ENCODE measurements at places on chromosomes 5 and 9.

DNA sequence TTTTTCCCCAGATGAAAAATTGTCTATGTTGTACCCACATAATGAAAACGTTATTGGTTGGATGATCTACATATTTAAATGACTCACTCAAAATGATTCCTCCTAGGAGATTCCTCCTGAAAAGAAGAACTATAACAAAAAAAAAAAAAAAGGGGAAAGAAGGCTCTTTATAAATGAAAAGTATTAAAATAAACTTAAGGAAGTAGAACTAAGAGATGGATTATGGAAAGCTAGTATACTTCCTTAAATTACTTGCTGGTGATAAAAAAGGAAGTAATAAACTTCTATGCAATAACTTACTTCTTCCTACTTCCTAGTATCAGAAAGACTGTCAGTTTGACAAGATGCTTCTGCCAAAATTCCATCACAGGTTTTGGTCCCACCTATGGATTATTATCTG lies 1087.7 kb downstream of the CDH12 start:
- H3K4me1 ChIP-seq, result no peaks in the 10 kb centered on the region

- no peaks in the 10 kb centered on the region for H3K36me3 ChIP-seq
- H3K27ac ChIP-seq, result no peak overlapping the region
- DNase-seq, result no peak
- no peaks in the 10 kb centered on the region for H3K4me1 ChIP-seq
- no peak overlapping the region for H3K4me3 ChIP-seq
- H3K27me3 ChIP-seq, result no peaks in the 10 kb centered on the region
Observed at GRCh38 chr5:167642779-167643517, 648.5 kb upstream of the WWC1 start.

DNA sequence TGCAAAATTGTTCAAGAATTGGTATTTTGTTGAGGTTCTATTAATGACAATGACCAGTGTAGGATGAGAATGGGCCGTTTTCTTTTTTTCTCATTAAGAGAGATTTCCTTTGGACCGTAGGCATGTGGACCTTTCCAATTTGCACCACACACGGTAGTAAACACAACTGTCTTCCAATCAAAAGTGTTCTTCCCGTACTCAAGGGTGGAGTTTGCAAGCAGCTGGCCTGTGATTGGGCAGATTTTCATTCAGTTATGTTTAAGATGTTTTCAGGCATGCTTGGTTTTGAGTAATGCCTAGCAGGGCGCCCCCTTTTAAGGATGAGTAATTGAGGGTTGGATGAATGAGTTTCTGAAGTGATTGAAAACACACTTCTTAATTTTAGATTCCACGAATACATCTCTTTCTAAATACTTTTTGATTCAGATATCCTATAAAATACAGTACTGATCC lies 2.5 kb downstream of the KDM3B start:
- DNase-seq, result no peak
- H3K27ac ChIP-seq, result no peak overlapping the region
- no peaks in the 10 kb centered on the region for H3K27me3 ChIP-seq

DNA sequence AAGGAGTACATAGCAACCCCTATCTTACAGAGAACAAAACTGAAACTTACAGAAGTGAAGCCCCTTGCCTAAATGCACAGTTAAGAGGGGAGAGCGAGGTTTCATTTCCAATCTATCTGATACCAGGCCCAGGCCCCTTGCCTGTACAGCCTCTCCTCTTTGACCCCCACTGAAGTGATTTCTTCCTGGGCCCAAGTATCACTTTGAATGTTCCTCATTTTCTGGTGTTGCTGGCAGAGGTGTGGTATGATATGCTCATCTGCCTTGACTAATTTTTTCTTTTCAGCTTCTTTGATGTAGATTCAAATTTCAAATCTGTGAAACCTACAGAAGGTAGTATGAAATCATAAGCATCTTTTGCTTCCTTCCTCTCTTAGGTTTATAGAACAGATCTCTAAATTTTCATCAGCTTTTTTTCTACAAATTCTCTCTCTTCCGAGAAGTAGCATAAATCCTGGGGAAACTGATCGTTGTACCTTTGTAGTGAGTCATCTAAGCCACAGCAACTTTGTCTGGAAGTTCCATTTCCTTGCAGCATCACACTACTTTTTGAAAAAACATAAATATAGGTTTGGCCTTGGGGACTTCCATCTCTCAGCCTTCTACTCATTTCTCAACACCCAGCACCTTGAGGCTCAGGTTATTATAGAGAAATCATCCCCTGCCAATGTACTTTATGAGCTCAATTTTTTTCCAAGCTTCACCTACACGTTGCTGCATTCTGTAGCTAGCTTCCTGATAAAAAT lies 402.4 kb upstream of the PTGER4 start:
- H3K27me3 ChIP-seq, result no peaks in the 10 kb centered on the region
- H3K36me3 ChIP-seq, result no peaks in the 10 kb centered on the region
- no peak for DNase-seq
- peaks cover 4% of the 10 kb centered on the region for H3K4me1 ChIP-seq

DNA sequence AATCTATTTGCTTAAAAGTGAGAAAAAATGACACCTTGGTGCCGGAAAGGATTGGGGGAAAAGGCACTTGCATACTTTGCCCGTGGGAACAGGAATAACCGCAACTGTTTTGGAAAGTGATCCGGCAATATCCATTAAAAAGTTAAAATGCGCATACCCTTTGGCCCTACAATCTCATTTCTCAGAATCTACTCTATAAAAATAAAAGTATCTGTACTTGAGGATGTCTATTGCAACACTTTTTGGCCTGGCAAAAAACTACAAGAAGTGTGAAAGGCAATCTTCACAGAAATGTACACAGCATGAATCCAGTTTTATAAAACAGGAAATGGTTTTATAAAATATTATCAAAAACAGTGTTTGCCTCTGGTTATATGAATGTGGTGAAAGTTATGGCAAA lies 58.3 kb upstream of the NFIL3 start:
- no peaks in the 10 kb centered on the region for H3K27me3 ChIP-seq
- H3K36me3 ChIP-seq, result no peaks in the 10 kb centered on the region
- DNase-seq, result no peak
- no peak overlapping the region for H3K27ac ChIP-seq

GRCh38 chr5:10595672-10596309 lies 31.9 kb downstream of the ANKRD33B start:
- H3K36me3 ChIP-seq, result no peaks in the 10 kb centered on the region
- peaks cover 11% of the 10 kb centered on the region for H3K4me1 ChIP-seq
- no peaks in the 10 kb centered on the region for H3K27me3 ChIP-seq
- DNase-seq, result peak; percentile 71
- H3K4me3 ChIP-seq, result no peak overlapping the region

- H3K4me3 ChIP-seq, result no peak overlapping the region
- no peak overlapping the region for H3K27ac ChIP-seq
- no peak for DNase-seq
- H3K27me3 ChIP-seq, result no peaks in the 10 kb centered on the region
- no peaks in the 10 kb centered on the region for H3K4me1 ChIP-seq
Observed at GRCh38 chr5:40071870-40072269, 607.8 kb upstream of the PTGER4 start.

All from tibial artery (tissue), 4 donors.